ENCODE measurements at places on chromosomes 3 and 15.

DNA sequence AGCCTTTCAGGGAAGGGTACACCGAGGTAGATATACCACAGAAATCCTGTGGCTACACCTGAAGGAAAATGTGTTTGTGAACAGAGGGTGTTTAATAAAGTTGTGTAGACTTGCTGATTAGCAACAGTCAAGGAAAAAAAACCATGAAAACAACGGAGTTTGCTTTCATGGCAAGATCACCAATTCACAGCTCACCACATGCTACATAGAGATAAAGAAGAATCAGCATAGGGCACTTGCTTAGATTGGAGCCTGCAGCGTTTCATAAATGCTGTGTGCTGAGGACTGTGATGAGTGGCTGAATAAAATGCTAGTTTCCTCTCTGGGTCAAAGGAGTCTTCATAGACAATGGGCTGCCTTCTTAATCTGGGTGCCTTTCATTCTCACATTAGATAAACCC is 257.6 kb downstream of the SLC9A9 start:
- DNase-seq, result no peak

DNA sequence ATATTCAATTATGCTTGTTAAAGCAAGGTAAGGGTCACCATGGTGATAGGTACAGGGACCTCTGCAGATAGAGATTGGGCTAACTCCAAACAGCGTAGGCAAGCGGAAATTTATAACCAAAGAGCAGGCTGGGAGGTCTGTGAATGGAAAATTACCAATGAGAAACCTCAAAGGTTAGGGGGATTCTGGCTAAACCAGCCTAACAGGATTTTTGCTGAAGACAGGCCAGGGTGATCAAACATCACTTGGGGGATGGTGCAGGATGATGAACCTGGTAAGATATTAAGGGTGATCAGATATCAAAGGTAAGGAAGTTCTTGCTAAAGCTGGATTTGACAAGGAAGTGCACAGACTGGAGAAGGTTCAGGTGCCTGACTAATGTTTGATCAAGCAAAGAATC is 35.3 kb upstream of the SNRPN start:
- DNase-seq, result no peak

DNA sequence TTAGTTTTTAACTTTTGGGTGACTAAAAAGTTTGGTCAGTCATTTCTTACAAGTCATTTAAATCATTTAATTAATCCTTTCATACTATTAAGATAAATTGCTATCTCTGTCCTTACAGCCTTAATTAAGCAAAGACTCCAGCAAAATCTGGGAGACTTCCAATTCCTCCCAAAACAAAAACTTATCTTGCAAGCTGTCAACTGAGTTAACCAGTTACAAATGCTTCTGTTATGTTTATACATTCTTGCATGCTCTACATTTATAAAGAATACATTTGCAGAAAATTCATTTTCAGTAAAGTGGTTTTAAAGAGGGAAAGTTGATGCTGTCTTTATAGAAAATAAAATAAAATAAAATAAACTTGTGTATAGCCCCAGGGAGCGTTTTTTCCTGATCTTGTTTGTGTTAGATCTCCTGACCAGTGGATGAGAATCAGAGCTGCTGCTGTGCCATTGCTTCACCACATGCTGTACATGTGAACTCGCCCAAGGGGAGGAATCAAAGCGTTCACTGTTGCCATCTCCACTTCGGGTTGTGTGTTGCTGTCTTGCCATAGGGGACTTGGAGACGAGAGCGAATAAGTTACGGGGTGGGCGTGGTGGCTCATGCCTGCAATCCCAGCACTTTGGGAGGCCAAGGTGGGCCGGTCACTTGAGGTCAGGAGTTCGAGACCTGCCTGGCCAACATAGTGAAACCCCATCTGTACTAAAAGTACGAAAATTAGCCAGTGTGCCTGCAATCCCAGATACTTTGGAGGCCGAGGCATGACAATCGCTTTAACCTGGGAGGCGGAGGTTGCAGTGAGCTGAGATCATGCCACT is 5.5 kb downstream of the CCR4 start:
- no peak for DNase-seq

DNA sequence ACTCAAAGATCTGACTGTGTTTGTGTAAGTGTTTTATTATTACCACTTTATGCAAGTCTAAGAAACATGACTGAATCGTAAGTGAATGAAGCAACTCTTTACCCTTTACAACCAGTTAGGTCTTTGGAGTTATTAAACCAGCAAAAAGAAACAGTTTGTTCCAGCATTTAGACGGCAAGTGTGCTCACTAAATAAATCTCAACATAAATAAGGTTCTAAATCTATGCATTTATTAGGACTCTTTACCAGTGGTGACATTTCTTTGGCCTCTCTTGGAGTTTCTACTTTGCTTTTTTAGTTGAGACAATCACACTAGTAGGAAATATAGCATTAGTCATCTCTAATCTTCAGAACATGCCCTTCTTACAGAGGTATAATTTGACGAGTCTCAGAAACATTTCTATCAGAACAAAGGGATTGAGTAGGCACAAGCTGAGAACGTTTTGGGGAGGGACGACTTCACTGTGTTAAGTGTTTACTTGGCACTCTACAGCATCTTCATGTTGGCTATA is 739.9 kb upstream of the NR2F2 start:
- no peak for DNase-seq

GRCh38 chr3:129654131-129654530 is 47.7 kb upstream of the PLXND1 start:
- DNase-seq, result no peak

DNA sequence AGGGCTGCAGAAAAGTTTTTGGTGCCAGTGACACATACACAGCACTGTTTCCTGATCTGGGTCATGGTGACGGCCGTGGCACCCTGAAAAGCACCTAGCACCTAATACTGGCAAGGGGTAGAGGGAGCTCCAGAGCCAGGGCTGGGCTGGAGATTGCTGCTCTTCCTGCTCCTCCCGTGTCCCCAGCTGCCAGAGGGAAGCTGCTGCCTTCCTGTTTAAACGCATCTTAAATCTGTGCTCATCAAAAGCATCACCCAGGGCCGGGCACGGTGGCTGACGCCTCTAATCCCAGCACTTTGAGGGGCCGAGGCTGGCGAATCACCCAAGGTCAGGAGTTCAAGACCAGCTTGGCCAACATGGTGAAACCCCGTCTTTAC is 156.7 kb upstream of the MEF2A start:
- DNase-seq, result peak; percentile 43

DNA sequence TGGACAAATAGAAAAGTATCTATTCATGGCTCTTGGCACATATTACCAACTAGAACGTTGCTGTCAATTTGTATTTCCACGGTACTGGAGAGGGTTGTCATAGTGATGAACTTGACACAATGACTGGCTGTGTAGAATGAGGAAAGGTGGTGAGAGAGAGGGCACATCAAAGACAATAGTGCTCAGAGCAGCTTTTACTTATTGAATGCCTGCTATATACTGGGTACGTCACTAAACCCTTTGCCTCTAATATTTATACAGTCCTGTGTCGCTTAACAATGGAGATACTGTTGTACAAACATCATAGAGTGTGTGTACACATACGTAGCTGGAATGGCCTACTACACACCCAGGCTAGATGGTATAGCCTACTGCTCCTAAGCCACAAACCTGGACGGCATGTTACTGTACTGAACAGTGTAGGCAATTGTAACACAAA is 8.3 kb downstream of the TMPRSS7 start:
- no peak for DNase-seq

- DNase-seq, result no peak
These were observed 1.1 kb downstream of the MRPL47 start for GRCh38 chr3:179603321-179603720.

DNA sequence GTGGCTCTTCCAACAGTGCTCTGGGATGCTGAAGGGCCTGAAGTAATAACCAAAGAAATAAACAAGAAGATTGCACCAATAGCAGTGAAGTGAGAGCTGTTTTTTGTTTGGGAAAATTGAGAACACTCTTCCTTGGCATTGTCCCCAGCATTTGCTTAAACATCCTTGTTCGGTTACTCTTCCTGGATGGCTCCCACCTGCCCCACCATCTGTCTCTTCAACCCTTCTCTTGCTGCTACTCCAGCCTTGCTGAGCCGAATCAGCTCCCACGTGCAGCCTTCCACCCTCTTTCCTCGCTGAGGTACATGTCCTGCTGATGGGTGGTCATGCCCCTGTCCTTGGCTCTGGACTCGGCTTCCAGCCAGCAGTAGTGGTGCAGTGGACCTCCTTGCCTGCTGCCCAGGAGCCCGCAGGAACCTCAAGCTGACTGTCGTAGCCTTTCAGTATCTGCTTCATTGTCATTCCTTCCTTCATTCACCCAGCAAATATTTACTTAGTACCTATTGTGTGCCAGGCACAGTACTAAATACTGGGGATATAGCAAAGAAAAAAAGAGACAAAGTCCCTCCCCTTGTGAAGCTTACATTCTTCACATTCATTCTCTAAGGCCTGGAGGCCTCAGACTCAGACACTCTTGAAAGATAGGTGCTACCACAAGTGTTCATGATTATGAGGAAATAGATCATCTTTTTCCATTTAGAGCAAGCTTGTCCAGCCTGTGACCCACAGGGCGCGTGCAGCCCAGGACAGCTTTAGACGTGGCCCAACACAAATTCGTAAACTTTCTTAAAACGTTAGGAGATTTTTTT is 17.1 kb upstream of the VILL start:
- no peak for DNase-seq

GRCh38 chr15:73948396-73948795 is 22.1 kb downstream of the LOXL1 start:
- DNase-seq, result no peak

GRCh38 chr15:31569836-31570235 is 243.2 kb downstream of the KLF13 start:
- no peak for DNase-seq

GRCh38 chr15:90519688-90520087 is 10.0 kb upstream of the CRTC3 start:
- DNase-seq, result no peak
